Prostate gland (tissue), 2 donors: ENCODE measurements at places on chromosomes 16 and 17. TPM values are rescaled to one million over a fixed set of nuclear protein-coding genes. Genes with fewer than 3 reads are reported as not detected.

The WFDC1 gene
- 80.8 TPM for total RNA-seq

The DVL2 gene
- total RNA-seq: 116 TPM

DNA sequence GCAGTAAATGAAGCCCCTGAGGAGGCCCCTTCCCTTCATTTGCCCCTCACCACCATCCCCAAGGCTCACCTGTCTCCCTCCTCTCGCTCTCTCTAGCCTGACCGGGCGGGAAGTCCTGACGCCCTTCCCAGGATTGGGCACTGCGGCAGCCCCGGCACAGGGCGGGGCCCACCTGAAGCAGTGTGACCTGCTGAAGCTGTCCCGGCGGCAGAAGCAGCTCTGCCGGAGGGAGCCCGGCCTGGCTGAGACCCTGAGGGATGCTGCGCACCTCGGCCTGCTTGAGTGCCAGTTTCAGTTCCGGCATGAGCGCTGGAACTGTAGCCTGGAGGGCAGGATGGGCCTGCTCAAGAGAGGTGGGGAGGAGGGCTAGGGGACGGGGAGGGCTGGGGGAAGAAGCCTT, 21.0 kb downstream of the WNT9B start:
- no peak overlapping the region for H3K27ac ChIP-seq
- no peaks in the 10 kb centered on the region for H3K4me1 ChIP-seq

The CDC6 gene
- total RNA-seq: 10.3 TPM
